KG1 (cell line): ENCODE measurements at places on chromosomes 12 and 14.

DNA sequence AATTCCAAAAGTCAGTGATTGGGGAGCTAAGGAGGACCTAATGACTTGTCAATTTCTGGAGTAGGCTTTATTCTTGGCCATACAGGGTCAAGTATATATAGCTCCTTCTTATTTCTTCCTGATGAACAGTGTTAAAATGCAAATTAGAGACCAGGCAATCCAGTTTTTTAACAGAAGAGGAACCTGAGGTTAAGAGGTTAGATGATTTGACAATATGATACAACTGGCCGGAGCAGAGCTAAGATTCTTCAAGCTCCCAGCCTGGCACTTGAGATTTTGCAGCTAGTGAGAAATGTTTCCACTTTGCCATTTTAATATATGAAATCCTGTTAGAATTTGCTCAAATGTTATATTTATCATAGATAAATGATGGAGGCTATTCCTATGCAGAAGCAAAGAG is 204.0 kb downstream of the SSPN start:
- no peak for DNase-seq

DNA sequence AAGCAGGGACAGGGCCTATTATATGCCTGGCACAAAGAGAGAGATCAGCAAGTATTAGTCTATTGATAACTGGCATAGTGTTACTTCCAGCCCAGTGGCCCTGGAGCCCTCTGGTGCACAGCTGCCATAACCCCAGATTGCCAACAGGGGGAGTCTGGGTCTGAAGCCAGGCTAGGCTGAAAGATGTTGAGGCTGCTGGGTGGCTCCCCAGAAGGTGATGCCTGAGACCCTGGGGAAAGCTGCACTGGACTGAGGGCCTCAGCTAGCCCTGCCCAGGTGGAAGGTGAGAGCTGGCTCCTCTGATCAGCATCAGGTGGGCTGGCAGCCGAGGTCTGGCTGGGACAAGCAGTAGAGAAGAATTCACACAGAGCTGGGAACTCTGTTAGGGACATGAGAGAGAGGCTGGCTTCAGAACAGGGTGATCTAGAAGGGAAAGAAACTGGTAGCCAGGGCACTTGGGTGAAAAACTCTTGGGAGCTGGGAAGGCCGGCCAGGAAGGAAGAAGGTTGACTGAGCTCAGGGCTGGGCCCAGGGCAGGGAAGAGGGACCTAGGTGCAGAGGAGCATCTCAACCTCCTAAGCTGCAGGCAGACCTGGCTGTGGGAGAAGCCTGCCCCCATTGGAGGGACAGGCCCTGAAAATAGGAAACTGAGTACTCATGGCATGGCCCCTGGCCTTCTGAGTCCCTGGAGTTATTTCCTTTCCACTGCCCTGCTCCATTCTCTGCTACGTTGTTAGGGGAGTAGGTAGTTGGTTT is 3.9 kb downstream of the GZMH start:
- DNase-seq: peak; percentile 11

- no peak for DNase-seq
Measured at GRCh38 chr12:9758119-9758518, 2.6 kb downstream of the CD69 start.

- DNase-seq: no peak
Measured at GRCh38 chr14:24535737-24536136, 27.7 kb upstream of the CMA1 start.

GRCh38 chr12:107418981-107419380 is 266.6 kb upstream of the PWP1 start:
- no peak for DNase-seq

DNA sequence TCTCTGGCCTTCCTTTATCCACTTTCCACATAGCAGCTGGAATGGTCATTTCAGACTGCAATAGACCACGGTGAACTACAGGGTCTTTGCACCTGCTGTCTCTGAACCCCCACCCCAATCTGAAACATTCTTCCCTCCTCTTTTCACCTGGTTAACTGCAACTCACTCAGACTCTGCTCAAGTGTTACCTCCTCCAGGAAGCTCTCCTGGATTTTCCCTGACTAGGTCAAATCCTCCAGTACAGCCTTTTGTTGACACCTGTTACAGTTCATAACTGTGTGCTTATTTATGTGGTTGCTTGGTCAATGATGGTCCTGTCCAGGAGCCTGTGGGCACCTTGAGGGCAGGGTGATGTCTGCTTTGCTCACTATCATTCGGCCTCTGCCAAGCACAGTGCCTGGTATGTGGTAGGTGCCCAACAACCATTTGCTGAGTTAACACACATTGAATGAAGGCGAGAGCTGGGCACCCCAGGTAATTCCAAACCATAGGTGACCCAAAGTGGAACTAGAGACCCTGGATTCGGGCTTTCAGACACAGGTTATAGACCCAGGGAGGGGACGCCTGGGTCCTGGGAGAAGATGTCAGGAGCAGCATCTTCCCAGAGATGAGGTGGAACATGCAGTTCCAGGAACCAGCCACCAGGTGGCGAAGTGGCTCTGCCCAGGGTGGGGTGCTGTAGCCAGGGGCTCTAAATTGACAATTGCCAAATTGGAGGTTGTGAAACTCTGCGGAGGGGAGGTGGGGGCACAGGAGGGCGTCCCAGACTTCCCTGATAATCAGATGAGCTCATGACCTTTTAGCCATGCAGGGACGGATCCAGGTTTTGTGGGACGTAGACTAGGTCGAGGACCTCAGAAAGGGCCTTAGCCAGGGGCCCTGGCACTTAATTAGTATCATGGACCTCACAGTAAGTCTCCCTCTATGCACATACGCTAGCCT is 28.1 kb downstream of the TRPV4 start:
- peak; percentile 60 for DNase-seq

DNA sequence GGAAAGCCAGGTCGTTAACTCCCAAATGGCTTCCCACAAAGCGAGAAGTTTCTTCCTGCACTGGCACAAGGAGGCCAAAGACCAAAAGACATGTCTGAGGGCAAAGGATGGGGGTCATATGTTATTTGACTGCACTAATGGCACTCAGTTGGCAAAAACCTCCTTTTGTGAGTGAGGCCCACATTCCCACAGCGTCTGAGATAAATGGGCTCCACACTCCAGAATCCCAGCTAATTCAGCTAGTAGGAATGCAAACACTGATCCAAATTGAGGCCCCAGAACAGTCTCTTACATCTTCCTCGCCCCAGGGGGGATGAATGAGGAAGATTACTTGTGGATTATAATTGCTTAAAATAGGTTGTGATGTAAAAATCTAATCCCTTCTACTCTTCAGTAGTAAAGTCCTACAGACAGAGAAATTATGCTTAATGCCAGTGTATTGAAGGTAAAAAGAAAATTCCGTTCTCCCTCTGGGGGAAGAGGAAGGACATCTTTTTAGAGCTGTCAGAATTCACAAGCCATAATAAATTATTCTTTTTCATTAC is 86.4 kb upstream of the PIWIL1 start:
- DNase-seq: no peak

GRCh38 chr12:114984634-114985061 is 300.7 kb upstream of the TBX3 start:
- DNase-seq: no peak

DNA sequence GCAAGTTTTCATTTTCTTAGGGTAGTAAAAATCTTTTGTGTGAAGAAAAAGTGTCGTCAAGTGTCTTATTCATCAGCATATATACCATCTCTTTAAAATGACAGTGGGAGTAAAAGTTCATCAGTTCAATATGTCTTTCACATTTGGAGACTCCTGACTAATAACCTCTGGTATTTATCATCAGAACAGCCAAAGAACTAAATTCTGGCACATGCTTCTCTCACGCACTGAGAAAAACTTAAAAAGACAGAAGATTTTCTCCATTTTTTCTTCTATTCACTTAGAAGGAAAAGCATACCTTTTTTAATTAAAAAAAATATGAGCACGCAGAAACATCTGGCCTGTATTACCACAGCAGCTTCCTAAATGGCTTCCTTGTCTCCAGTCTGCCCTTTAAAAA is 265.7 kb downstream of the AKAP6 start:
- no peak for DNase-seq

DNA sequence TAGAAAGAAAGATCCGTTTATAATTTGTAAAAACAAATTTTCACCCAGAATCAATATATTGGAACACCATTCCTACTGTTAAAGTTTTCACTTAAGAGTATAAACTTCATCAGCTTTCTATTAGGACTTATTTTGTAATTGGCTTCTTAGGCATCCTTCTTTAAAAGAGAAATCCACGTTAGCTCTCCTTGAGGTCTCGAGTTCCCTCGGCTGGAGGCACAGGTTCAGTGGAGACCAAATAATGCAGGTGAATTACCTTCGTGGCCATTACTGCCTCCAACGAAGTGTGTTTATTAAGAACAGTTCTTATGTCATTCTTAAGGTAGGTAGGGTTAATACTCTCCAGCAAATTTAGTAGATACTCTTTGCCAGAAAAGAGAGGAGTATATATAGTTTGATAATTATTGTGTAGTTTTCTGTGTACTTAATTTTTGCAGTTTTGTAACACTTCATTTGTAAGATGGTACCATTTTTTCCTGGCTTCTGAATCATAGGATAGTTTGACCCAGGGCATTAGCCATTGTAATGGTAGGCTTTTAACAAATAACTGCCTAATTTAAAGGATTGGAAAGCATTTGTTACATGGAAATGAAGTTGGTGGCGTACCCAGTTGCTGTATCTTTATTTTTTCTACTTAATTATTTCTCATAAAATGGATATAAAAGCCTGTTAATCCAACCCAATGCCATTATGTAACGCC is 2.2 kb downstream of the CALM1 start:
- no peak for DNase-seq

GRCh38 chr12:102215992-102216691 is 18.5 kb upstream of the PMCH start:
- no peak for DNase-seq

DNA sequence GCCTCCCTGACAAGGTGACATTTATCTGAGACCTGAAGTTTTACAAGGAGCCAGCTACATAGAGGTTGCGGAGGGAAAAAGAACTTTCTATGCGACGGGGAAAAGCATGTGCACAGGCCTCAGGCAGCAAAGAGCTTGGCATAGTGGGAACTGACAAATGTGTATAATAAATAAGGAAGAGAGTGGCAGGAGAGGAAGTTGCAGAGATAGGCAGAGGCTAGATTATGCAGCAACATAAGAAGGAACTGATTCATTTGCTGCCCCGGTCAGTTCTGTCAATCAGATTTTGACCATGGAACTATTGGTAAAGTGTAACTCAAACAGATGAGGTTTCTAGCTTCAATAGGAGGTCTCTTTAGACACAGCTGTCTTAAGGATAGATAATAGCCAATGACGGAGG is 33.7 kb upstream of the RIC8B start:
- no peak for DNase-seq

DNA sequence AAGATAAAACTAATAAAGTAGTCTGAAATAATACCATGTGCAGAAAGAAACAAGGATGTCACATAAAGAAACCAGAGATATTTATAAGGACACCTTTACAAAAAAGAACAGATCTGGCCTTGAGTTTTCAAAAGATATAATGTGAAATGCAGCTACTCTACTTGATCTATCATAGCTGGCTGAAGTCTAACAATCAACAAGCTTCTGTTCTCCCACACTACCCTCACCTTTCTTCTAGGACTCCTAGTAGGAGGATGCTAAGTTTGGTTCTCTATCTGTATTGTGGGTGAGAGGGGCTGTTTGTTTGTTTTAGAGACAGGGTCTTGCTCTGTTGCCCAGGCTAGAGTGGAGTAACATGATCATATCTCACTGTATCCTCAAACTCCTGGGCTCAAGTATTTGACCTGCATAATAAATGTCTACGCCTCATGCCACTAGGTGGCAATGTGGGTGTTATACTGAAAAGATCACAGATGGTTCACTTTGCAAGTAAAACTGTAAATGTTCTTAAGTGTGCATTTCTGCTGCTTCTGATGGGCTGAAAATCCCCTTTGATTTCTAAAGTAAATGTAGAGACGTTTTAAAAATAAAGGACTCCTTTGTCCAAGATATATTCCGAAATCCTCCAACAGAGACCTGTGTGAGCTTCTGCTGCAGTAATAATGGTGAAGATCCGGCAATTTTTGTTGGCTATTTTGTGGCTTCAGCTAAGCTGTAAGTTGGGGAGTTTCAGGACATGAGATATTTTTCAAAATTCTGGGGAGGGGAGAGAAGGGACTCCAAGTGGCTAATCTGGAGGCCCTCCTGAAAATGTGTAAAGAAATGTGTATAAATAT is 269.3 kb downstream of the DAD1 start:
- DNase-seq: no peak

- no peak for DNase-seq
Measured at GRCh38 chr12:40248034-40248433, 23.2 kb downstream of the LRRK2 start.

- DNase-seq: no peak
Measured at GRCh38 chr12:48986720-48987291, 8.7 kb downstream of the WNT1 start.

- no peak for DNase-seq
Measured at GRCh38 chr12:9762369-9762768, 1.7 kb upstream of the CD69 start.

GRCh38 chr14:69625299-69626131 is 14.1 kb downstream of the SUSD6 start:
- DNase-seq: peak; percentile 78

DNA sequence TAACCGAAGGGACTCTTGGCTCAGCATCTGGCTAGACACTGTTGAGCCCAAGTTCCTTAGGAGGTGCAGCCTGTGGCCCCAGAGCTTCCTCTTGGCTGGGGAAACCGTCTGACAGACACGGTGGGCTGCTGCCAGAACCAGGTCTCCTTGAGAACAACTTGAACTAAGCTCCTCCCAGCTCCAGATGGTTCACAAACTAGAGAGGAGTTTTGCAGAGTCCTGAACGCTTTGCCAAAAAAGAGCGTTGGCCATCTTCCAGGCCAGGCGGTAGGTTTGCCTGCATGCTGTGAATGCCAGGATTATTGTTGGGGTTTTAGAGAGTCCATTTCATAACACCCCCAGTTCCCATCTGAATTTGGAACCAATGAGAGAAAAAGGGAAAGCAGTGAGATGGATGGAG is 399.8 kb downstream of the RGS6 start:
- no peak for DNase-seq

DNA sequence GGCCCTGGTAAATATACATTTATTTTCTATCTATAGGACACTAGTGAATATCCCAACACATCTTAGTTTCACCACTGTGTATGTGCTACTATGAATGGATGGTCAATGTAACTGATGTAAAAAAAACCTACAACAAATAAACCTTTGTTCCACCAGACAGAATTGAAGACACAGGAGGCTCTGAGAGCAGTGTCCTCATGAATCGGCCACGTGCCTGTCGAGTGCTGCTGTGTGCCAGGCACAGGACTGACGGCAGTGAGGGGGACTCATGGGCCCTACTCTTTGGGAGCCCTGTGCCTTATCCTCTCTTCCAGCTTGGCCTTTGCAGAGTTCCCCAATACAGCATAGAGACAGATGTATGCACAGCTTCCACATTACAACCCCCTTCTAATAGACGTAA is 18.2 kb downstream of the CINP start:
- no peak for DNase-seq

DNA sequence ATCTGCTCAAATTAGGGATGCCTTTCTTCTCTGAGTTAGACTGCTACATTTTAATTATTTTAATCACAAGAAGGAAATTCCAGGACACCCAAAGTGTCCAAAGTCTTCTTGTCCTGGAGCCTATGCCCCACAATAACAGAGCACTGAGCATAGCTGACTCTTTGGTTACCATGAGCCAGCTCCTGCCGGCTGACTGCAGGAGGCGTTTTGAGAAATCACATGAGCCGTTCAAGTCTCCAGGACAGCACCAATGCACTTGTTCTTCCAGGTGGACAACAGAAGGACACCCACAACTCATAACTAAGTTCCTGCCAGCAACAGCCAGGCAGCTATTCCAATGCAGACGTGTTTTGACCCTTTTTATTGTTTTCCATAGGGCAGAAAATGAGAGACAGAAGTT is 46.0 kb upstream of the SRSF5 start:
- DNase-seq: no peak

- DNase-seq: no peak
Measured at GRCh38 chr14:103378038-103378854, 7.0 kb upstream of the MARK3 start.
